Forelimb muscle (tissue), 1 donor: ENCODE measurements at places on chromosomes 1 and 21. TPM values are rescaled to one million over a fixed set of nuclear protein-coding genes. Genes with fewer than 3 reads are reported as not detected.

DNA sequence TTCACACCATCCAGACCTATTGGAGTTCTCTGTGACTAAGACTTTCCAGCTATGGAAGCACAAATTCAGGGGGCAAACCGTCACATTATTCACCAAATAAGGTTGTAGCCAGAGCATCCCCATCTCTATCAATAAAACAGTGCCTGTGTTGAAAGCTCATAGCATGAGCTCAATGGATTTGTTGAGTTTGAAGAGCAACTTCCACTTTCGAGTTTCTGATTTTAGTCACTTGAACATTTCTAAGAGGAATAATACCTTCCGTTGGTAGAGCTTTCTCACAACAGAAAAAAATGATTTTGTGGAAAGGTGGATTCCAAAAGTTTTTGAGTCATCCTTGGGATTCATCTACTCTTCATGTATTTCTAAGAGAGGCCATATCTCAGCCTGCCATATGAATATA is 13.0 kb upstream of the ELAVL4 start:
- no peak for DNase-seq

PRDM16 gene
- polyA plus RNA-seq: 0.62 TPM

EFNA3 gene
- polyA plus RNA-seq: 2.1 TPM

DNA sequence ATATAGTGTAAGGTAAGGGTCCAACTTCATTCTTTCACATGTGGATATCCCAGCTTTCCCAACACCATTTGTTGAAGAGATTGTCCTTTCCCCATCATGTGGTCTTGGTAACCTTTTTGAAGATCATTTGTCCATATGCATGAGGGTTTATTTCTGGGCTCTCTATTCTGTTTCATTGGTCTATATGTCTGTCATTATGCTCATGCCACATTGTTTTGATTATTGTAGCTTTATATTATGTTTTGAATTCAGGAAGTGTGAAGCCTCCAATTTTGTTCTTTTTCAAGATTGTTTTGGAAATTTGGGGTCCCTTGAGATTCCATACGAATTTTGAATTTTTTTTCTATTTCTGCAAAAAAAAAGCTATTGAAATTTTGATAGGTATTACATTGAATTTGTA is 15.2 kb upstream of the RCSD1 start:
- DNase-seq: no peak

DNA sequence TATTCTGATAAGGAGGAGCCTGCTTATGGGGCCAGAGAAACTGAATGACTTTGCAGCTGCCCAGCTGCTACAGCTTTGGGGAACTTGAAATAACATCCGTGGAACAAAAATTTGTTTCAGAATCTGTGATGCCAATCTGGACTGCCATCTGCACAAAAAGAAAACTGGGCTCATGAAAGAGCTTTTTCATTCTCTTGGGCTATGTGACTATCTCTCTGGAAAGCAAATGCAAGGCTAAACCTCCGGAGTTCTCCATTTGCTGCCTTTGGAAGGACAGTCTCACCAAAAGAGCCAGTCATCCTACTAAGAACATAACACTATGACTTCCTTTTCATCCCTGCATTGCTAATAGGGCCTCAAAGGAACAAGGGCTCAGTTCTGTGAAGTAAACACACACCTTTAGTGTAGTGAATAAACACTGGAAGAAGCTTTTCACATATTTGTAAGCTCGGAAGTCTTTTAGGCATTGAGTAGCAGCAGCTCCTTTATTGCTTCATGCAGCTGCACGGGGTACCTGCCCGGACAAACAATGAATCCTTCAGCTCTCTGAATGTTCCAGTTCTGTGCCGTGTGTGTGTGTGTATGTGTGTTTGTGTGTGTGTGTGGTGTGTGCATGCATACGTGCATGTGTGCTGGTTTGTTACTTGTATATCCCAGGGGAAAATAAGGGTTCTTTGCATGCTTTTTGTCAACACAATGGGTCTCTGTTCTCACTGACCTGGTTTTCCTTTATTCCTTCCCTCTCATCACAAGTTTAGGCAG is 255.5 kb upstream of the SGIP1 start:
- no peak for DNase-seq

DNA sequence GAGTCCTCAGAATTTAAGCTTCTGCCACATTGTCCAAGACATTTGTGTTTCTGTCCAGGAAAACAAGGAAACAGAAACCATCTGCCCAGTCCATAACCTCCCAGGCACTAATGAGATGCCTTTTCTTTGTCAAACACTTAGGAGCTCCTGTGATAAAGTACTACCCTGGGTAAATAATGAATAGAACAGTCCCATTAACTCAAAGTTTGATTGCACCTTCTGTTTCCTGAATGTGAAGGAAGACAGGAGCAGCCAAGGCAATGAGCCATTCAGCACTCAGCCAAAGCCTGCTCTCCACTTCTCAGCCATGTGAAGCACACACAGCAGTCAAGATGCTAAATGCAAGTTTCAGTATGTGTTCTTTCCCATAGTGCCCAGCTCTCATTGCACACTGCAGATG is 199.8 kb downstream of the SEC16B start:
- no peak for DNase-seq

ENAH gene
- polyA plus RNA-seq: 146 TPM

- no peak for DNase-seq
These were observed 120.7 kb upstream of the JUN start for GRCh38 chr1:58904299-58905125.

DNA sequence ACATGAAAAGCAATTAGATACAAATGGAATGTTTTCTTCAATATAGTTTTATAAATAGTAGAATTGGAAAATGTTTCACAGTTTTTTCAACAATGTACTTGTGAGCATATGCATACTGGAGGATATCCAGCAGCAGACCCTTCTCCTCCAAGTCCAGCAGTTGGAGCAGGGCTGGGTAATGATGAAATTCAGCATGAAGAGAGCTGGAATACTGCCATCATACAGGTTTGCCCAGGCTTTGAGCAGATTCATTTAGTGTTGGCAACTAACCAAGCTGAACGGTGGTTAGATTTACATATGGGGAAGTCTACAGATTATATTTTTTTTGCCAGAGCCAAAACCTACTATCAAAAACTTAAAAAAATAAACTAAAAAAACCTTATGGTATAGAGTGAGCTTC is 38.3 kb downstream of the WDR3 start:
- DNase-seq: no peak

- DNase-seq: no peak
These were observed 27.1 kb downstream of the ZBTB17 start for GRCh38 chr1:15948595-15949452.

DNA sequence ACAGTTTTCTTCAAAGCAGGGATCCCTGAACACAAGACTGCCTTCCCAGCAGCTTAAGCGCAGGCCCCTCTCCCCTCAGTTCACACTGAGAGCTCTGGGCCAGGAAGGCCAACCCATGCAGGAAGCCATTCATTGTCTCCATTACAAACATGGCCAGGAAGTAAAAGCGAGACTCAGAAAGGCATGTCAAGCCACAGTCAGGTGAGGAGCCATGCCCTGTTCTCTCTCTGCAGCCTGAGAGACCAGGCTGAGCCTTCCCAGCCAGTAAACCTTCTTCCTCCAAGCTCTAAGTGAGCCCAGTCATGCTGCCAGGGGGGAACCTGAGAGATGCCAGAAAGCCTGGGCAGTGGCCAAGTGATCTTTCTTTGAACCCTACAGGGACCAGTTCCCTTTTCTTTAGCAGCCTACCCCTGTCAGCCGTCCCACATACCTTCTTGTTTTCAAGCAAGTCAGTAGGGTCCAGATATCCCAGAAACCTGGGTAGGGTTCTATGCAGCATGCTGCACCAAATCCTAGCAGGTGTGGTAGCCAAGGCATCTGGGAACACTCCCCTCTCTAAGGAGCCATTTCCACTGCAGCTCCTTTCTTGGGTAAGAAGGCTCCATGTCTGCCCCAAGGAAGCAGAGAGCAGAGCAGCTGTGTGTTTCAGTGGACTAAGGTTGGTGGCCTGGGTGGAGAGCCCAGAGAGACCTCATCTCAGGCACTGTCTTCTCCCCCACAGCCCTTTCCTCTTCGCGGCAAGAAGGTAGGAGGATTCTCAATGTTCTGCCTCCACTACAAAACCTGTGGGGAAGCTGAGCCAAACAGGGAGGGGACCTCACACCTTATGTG is 977 bp downstream of the TRAF3IP3 start:
- no peak for DNase-seq

DNA sequence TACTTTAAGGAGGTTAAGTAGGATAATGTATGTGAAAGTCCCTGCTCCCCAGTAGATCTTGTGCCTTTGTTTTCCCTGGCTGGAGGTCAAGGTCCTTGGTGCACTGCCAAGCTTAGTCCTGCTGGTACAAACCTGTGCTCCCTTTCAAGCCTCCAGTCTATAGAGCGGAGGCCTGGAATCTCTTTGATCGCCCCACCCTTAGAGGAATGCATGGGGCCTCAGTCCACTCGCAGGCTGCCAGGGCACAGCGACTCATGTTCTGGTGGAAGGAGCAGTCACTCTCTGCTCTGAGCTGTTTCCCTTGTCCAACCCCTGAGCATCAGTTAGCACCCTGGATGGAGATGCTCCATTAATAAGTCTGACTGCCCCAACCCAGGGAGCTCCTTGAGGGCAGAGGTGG is 121.8 kb downstream of the HMGB4 start:
- no peak for DNase-seq

C1QA gene
- 22.2 TPM for polyA plus RNA-seq

B3GALNT2 gene
- polyA plus RNA-seq: 30.9 TPM
